ENCODE measurements at places on chromosomes 13 and 19.
A peak's percentile ranks its signal among the peaks of the same experiment; 100 is the strongest.

- no peak for DNase-seq
These were observed 37.6 kb upstream of the STARD13 start for GRCh38 chr13:33322965-33323668.

DNA sequence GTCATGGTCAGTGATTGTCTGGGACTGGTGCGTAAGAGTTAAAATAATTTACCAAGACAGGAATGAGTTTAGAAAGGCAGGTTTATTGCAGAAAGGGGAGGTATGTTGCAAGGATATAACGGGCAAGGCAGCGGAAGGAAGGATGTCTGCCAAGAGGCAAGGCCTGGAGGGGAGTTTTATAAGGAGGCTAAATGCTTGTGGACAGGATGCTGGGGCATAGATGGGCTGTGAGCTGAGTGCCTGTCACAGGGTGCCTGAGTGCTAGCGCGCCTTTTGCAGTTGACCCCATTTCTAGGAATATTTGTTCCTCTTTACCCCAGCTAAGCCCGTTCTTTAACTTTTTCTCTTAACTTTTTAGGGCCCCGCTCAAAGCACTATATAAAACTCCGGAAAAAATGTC lies 58.7 kb downstream of the TEX26 start:
- no peak for DNase-seq

GRCh38 chr19:3061182-3062161 lies 823 bp downstream of the TLE5 start:
- peak; percentile 41 for DNase-seq

DNA sequence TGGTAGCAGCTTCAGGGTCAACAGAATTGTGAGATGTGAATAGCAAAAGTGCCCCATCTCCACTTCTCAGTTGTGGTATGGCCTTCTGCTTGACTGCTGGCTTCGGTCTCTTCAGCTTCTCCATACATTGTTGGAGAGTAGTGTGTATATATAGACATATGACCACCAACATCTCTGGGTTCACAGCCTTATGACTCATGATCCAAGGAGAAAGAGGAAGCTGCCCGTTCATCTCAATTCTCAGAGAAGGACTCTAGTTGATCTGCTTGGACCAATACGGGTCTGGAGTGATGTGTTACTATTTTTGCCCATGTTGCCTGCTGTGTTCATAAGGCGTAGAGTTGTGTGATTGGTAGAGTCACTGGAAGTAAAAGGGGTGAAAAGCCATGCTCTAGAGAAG lies 3.6 kb upstream of the COMMD6 start:
- no peak for DNase-seq

DNA sequence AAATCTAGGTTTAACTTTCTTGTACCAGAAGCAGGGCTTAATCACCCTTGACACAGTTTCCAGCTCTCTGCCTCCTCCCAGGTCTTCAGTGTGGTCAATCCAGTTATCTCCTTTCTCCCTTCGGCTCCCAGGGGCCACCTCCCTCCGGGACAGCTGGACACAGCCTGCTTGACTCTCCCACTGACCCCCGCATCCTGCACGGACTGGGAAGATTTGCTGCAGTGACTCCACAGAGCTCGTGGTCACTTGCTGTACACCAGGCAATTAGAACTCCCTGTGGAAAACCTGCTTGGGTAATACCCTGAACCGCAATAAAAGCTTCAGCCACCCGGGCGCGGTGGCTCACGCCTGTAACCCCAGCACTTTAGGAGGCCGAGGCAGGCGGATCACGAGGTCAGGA lies 116.5 kb downstream of the NUFIP1 start:
- DNase-seq, result no peak

- DNase-seq, result no peak
These were observed 100.0 kb downstream of the TSHZ3 start for GRCh38 chr19:31249217-31249616.

DNA sequence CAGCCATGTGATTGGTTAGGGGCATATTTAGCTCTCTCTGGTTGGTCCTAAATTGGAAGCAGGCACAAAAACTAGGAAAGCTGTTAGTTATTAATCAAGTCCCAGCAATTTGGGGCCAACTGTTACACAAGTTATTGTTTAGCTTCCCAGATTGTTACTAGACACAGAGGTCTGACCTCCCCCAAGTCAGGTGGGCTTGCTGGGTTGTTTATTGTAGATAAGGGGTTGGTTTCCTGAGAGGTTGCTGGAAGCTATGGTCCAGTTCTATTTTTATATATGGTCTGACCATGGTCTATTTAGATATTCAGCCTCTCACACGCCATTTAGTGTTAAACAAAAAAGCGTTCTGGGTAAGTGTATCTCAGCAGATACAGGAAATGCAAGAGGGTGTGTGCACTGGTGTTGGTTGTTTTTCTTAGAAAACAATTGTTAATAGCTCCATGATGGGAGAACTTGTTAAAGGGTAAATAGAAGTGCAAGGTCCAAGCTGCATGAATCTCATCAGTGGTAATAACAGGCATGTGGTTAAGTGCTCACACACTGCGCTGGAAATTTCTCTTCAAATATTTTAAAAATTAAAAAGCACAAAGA lies 150.0 kb downstream of the RAP2A start:
- DNase-seq, result no peak

DNA sequence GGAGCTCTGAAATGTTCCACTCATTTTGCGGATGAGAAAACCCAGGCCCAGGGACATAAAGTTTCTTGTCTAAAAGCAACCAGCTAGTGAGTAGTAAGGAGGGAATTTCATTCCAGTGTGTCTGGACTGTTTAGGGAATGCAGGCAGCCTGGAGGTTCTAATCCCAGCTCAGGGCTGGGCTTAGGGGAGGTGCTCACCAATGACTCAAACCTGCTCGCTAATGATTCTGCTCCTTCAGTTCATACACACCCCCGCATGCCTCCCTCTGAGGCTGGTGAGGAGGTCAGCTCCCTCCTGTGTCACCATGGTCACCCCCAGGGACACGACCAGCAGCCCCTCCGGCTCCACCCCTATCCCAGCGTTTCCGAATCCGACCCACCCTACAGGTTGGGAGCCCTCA lies 34.6 kb downstream of the CYP4F2 start:
- DNase-seq, result peak; percentile 34

GRCh38 chr13:66099825-66100224 lies 1130.3 kb downstream of the PCDH9 start:
- DNase-seq, result no peak

- no peak for DNase-seq
These were observed 22.0 kb upstream of the POU4F1 start for GRCh38 chr13:78625384-78625783.

GRCh38 chr13:96428911-96429310 lies 339.0 kb downstream of the HS6ST3 start:
- no peak for DNase-seq

GRCh38 chr13:101065329-101065728 lies 351.0 kb downstream of the NALCN start:
- peak; percentile 26 for DNase-seq

DNA sequence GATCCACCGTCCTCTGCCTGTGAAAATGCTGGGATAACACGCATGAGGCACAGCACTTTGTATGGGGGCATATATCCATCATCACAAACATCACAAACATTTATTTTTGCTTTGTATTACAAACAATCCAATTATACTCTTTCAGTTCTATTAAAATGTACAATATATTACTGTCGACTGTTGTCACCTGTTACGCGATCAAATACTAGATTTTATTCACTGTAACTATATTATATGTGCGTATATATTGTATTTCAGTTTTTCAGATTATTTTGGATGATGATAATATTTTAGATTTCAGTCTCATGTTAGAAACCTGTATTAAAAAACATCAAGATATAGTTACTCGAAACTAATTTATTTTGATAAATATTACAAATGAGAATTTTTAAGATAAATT lies 998.3 kb downstream of the EFNB2 start:
- DNase-seq, result no peak

DNA sequence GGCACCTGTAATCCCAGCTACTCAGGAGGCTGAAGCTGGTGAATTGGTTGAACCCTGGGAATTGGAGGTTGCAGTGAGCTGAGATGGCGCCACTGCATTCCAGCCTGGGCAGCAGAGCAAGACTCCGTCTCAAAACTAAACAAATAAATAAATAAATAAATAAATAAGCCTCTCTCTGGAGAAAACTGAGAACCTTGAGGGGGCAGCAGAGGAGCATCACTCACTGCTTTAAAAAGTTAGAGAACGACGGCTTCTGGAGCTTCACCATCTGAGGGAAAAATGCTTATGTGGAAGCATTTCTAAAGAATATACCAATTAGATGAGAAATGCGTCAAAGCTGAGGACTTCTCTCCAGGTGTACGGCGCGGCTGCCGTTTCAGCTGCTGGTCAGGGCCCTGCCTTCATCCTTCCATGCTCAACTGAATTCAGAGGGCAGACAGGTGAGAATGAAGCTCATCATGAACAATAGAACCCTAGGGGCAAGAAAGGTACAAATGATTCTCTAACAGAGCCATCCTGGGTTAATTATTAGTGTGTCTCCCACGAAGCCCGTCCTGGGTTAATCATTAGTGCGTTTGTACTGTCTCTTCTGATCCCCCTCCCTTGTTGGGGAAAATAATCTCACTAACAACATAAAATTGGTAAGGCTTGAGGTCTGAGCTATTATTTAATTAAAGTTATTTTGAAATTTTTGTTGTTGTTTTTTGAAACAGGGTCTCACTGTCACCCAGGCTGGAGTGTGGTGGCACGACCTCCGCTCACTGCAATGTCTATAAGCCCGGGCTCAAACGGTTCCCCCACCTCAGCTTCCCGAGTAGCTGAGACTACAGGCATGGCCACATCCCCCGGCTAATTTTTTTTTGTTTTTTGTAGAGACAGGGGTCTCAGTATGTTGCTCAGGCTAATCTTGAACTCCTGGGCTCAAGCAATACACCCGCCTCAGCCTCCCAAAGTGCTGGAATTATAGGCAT lies 80.1 kb downstream of the IPO5 start:
- peak; percentile 47 for DNase-seq

- DNase-seq, result no peak
These were observed 3.4 kb downstream of the FCAR start for GRCh38 chr19:54877471-54877870.

DNA sequence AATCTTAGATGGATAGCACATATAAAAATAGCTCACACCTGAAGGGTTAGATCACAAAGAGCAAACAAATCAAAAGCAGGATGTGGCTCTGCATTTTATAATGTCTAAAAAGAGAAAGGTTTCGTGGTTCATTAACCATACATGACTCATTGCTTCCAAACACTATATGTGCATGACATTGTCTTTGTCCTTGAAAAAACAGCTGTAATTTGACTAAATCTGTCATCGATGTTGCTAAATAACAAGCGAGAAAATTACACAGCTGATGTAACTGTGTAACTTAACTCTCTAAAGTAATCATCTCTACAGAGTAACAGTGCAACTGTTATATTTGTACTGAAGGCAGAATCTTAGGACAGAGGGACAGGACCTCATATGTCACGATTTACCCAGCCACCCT lies 383.1 kb upstream of the GPC6 start:
- peak; percentile 83 for DNase-seq

- no peak for DNase-seq
These were observed 11.7 kb downstream of the PRR36 start for GRCh38 chr19:7862413-7862951.

DNA sequence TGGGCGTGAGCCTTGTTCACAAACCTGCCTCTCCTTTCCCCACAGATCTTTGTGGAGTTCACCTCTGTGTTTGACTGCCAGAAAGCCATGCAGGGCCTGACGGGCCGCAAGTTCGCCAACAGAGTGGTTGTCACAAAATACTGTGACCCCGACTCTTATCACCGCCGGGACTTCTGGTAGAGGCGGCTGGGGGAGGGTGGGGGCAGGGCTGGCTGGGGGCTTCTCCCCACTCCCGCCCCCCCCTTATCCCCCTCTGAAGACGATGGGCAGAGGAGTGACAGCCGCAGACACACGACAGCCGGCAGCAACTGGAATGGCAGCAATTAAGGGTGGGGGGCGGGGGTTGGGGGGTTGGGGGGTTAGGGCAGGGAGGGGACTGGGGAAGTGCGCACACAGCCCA lies 1.1 kb upstream of the EPN1 start:
- DNase-seq, result no peak

DNA sequence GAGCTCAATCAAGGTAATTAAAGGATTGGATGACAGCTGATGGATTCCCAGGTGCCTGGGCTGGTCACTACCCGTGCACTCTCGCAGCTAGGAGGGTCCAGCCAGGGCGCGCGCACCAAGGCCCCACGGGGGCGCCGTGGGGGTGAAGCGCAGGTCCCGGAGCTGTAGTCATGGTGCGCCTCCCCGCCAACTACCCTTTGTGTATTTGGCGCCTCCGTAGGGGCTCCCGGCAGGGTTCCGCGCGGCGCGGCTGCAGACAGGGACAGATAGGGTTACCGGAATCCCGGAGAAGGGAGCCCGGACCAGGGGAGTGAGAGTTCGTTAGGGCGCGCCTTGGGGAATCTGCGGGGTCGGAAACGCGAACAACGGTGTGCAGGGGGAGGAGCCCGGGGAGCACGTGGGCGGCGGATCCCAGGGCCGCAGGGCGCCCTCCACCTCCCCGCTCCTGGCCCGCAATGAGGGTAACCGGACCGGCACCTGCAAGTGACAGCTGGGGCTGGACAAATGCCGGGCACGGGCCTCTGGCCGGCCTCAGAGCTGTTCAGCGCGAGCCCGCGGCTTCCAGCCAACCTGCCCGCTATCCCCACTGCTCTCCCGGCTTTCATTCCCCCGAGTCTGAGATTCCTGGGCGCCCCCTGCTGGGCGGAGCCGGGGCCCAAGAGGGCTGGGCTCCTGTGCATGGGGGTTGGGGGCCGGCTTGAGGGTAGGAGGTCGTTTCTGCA lies 3.4 kb upstream of the PRAM1 start:
- peak; percentile 59 for DNase-seq

GRCh38 chr19:30060531-30061222 lies 118.6 kb downstream of the URI1 start:
- DNase-seq, result no peak

GRCh38 chr19:54392105-54392504 lies 23.2 kb upstream of the TTYH1 start:
- DNase-seq, result no peak

- DNase-seq, result peak; percentile 36
These were observed 53.4 kb downstream of the PDS5B start for GRCh38 chr13:32639502-32640105.

- no peak for DNase-seq
These were observed 109.8 kb upstream of the GPC6 start for GRCh38 chr13:93116809-93117208.

- no peak for DNase-seq
These were observed 81.2 kb downstream of the STARD13 start for GRCh38 chr13:33204130-33204927.

GRCh38 chr13:41061914-41062837 lies 867 bp downstream of the WBP4 start:
- DNase-seq, result peak; percentile 40

GRCh38 chr19:9720541-9720940 lies 45.6 kb upstream of the ZNF562 start:
- no peak for DNase-seq

GRCh38 chr19:17125728-17126677 lies 50.4 kb downstream of the MYO9B start:
- no peak for DNase-seq

- no peak for DNase-seq
These were observed 1.1 kb upstream of the SWSAP1 start for GRCh38 chr19:11373166-11373884.

- DNase-seq, result no peak
These were observed 41.7 kb downstream of the PCDH17 start for GRCh38 chr13:57673197-57673596.

- no peak for DNase-seq
These were observed 51.7 kb upstream of the ZNF536 start for GRCh38 chr19:30320466-30320865.

All from A172 (cell line).